M059J (cell line): ENCODE measurements at places on chromosomes 3 and 15. TPM values are rescaled to one million over a fixed set of nuclear protein-coding genes. Genes with fewer than 3 reads are reported as not detected.

The AHSG gene
- not detected in 2 replicates for total RNA-seq

DNA sequence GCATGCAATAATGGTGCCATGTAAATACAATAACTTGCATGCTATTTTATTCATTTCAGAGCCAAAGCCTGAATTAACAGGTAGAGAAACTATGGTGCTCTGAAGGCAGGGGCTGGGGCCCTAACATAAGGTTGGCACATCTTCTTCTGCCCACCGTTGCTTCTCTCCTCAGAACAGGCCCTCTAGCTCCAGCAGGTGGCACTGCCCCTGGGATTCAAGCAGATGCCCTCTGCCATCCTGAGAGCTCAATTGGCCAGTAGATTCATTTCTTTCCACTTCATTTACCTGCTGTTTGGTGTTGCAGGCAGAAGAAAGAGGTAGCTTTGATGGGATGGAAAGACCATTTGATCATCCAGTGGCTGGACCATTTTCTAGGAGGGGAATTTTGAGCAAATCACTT lies 130.5 kb downstream of the FOXB1 start:
- no peak for DNase-seq

The SLC24A5 gene
- not detected in 2 replicates for total RNA-seq

DNA sequence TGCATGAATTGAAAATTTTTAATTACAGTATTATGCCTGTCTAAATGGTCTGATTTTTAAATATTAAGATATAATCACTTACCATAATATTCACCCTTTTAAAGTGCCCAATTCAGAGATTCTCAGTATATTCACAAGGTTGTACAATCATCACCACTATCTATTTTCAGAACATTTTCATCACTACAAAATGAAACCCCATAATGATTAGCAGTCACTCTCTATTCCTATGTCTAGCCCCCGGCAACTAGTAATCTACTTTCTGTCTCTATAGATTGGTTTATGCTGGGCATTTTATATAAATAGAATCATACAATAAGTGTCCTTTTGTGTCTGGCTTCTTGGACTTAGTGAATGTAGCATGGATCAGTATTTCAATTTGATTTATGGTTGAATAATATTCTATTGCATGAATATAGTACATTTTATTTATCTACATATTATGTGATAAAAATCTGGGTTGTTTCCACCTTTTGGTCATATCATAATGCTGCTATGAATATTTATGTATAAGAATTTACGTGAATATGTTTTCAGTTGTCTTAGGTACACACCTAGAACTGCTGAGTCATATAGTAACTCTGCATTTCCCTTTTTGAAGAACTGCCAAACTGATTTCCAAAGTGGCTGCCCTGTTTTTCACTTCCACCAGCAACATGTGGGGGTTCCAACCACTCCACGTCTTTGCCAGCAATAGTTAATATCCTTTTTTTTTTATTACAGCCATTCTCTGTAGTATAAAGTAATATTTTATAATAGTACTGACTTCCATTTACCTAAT lies 485.7 kb upstream of the ZNF385D start:
- no peak for DNase-seq

DNA sequence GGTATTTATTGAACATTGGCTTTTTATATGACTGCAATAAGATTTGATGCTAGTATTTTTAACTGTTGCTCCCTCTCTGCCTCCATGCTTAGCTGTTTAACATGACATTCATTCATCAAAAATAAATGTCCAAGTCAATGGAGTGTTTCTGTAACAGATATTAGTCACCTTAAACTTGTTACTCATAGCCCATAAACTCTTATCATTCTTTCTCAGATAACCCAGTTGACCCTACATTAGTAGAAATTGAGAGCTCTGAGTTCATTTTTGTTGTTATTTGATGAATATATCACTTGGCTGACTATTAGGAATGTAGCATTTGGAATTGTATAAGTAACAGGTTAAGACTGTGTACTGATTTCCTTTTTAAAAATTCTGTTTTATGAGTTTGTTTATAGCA lies 201.1 kb downstream of the UBE2E2 start:
- peak; percentile 26 for DNase-seq

The STRIT1 gene
- total RNA-seq: not detected in 2 replicates

DNA sequence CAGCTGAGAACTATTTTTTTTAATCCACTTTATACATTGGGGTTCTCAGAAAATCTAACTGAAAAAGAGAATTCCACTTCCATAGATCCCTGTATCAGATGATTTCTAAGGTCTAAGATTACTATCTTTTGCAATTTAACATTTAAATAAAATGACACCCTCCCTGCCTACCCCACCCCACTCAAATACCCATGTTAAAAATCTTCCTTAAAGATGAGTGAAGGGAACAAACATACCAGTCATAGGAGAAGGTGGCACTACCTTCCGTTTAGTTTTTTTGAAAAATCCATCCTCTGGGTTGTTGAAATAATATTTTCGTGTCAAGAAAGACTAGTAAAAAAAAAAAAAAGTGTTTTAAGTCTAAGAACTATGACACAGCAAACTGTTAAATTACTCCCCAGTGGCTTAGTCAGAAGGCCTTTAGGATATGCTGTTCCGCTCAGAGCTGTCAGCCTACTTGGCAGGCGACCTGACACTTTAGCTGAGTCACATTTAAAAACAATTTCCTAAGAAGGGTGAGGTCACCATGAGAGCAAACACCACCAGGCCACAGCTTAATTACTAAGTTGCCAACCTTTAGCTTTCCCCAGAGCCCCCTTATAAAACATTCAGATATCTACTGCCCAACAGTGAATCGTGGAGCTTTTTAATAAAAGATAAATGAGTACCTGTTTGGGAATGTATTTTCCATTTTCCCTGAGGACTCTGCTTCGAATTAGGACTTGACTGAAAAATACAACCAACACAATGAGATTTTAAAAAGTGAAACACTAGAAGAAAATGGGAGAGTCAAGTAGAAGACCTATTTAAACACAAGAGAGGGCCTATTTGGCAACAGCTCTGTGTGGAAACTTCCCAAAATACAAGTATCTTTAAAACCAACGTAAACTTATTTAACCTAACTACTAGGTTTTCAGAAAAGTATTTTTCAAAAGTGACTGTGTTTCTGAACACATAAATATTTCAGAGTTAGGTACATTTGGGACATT lies 9.6 kb downstream of the EMC3 start:
- DNase-seq: peak; percentile 95

DNA sequence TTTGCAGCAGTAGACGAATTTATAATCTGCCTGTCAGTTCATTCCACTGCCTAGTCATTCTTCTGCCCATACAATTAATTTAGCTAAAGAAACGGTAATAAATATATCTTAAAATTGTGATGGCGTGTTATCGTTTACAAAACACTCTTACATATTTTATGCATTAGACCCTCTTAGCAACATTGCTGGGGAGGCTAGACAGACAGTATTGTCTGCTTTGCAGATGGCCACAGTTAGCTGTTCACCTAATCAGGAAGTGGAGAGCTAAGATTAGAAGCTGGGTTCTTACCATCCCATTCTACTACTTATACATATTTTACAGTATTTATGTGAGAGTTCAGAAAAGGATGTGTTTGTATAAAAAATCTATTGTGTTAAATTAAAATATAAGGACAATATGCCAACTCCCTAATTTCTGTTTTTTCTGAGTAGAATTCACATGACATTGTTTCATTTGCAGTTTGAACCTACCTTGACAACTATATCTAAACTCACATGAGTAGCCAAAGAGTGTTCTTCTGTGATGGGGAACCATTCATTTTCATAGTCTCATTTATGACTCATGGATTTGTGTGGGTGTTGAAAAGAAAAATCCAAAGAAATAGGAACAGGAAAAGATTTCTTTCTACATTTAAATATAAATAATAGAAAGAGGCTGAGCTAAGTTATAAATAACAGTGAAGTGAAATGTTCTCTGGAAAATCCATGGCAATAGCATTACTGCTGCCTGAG lies 41.7 kb upstream of the C3orf80 start:
- no peak for DNase-seq

GRCh38 chr15:33580526-33580925 lies 269.8 kb downstream of the RYR3 start:
- peak; percentile 55 for DNase-seq

DNA sequence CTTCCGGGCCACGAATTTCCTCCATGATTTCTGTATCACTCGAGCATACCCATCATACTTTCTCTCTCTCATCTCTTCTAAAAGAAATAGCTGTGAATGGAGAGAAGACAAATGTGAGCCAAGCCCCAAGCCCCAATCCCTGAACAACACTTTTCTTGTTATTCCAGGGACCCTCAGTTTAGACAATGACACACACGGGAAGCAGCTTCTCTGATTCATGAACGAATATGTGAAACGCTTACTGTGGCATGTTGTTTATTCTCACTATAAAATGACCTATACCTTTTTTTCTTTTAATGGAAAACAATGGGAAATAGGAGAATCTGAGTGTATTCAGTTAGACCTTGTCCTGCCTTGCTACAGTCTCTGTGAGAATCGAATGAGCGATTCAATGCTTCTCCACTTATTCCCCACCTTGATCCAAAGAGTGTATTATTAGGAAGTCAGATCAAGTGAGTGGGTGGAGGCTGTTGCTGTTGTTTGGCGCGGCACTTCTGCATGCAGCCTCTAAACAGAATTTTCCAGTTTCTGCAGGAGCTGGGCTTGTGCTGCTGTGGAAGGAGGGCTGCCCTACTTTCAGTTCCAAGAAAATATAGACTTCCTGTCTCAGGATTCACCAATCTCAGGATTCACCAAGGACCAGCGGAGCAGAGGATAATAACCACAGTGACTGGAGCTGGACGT lies 32.4 kb upstream of the LDHAL6B start:
- no peak for DNase-seq

The TNFAIP8L3 gene
- total RNA-seq: 1.2 and 1.3 TPM in 2 replicates

DNA sequence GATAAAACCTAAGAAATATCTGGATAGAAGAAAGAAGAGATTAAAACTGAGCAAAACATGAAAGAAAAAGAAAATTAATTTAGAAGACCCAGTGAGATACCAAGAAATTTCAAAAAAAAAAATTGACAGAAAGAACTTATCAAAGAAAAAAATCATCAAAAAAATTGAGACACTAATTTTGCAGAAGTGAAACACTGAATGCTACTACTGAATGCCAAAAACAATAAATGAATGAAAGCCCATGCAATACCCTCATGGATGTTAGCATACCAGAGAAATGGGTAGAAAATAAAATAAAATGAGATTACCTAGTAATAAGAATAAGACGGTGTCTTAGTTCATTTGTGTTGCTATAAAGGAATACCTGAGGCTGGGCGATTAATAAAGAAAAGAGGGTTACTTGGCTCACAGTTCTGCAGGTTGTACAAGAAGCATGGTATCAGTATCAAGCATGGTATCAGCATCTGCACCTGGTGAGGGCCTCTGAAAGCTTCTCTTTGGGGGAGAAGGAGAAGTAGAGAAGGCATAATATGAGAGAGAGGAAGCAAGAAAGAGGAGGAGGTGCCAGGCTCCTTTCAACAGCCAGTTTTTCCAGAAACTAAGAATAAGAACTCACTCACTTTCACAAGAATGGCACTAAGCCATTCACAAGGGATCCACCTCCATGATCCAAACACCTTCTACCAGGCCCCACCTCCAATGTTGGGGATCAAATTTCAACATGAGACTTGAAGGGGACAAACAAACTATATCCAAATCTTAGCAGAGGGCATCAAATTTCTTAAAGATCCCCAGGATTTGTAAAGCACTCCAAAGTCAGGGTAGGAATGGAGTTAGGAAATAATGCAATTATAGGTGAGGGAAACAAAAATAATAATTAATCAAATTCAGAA lies 73.2 kb downstream of the BTLA start:
- no peak for DNase-seq

DNA sequence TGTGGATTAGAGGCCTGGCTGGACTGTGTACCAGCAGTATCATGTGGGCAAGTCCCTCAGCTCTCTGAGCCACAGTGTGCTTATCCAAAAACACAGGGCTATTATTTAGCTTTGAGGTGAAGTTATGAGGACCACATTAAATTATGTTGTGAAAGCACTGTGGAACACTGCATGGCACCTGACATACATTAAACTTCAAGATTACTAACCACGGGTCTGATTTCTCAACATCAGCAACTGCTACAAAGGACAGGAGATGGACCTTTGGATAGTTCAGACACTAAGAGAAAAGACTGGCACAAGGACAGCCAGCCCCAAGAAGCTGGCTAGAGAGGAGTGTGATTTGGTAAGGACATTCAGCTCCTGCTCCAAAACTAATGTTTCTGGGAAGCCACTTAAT lies 21.3 kb downstream of the CLK3 start:
- no peak for DNase-seq

The DISP2 gene
- 0.49 and 2.4 TPM in 2 replicates for total RNA-seq

The IMP3 gene
- 93.7 and 148 TPM in 2 replicates for total RNA-seq

DNA sequence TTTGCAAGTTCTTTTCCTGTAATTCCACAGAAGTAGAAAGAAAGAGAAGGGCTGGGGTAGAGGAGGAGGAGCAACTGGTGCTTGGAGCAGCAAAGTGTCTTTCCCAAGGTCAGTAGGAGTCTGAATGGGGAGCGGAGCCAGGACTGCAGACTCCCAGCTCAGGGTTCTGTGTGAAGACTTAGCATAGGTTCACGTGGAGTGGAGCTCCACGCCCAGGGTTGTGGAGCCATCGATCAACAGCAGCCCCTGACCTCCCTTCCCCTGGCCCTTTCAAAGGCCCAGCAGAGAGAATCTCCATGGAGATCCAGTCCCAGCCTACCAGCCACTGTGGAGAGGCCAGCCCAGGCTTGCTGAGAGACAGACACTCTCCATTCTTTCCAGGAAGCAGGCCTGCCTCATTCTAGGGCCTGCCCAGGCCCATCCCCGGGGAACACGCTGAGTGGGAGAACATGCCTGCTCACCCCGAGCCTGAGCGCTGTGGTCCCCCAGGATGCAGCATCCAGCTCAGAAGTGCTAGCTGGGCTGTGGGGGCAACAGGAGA lies 62.1 kb downstream of the CORO2B start:
- DNase-seq: peak; percentile 28

The IQCH gene
- total RNA-seq: 4.3 and 8.3 TPM in 2 replicates

DNA sequence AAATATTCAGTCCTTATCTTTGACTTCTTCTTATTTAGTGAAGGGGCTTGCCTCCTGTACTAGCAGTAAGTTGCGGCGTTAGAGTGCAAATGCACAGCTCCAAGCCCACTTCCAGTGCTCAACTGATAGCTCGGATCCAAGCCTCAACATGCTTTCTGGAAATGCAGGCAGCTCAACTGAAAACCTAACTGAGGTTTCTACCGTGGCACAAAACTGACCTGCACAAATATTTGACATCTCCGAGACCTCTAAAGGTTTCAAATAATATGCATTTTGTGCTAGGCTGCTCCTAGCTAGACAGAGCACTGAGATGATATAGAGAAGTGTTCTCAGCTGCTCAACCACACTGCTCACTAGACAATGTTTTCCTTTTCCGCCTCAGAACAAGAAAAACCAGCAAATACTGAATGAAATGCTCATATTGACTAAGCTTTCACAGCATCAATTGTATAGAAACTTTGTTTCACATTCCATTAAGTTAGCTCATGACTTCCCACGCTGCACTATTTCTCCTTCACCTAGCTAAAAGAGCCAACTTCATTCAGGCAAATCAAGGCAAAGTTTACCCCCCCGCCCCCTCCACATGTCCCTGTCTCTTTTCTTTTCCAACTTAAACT lies 822 bp downstream of the ZNF385D start:
- DNase-seq: peak; percentile 12

The C3orf85 gene
- total RNA-seq: not detected in 2 replicates

The PLD1 gene
- 7.6 and 7.8 TPM in 2 replicates for total RNA-seq

GRCh38 chr3:5791558-5791957 lies 604.1 kb downstream of the EDEM1 start:
- DNase-seq: no peak
